D341Med (cell line): ENCODE measurements at places on chromosomes 3 and 15.

DNA sequence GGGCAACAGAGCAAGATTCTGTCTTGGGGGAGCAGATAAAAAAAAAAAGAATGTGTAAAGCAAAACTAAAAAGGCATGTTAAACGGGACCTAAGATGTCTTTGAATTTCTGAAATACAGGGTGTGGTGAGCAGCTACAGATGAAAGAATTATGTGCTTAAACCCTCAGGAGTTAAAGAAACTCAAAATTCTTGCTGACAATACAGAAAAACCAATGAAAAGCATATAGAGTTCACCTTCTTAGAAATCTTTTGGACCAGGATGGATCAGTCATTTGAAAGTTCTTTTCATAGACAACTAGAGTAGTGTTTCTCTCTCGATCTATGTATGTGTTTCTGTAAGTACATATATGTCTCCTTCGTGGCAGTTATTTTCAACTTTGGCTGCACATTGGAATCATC, 31.4 kb downstream of the TUBGCP4 start:
- DNase-seq = no peak

GRCh38 chr3:159818997-159819500, 169.6 kb upstream of the IL12A start:
- DNase-seq = no peak

GRCh38 chr3:194070220-194070633, 65.7 kb upstream of the HES1 start:
- DNase-seq = no peak

GRCh38 chr3:69031635-69032034, 18.2 kb upstream of the EOGT start:
- no peak for DNase-seq

- DNase-seq = no peak
Measured at GRCh38 chr3:80366808-80367548, 599.2 kb upstream of the ROBO1 start.

- no peak for DNase-seq
Measured at GRCh38 chr3:169836078-169836941, 23.6 kb upstream of the LRRC34 start.

DNA sequence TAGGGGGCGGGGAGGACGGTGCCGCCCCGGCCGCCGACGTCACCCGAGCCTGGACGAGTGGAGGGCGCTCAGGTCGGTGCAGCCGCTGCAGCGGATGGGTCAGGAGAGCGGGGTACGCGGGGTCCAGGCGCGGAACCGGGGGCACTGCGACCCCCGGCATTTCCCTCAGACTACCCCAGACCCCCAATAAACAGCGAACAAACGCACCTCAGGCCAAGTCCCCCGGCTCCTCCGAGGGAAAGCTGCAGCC, 78.9 kb downstream of the IQSEC1 start:
- no peak for DNase-seq

DNA sequence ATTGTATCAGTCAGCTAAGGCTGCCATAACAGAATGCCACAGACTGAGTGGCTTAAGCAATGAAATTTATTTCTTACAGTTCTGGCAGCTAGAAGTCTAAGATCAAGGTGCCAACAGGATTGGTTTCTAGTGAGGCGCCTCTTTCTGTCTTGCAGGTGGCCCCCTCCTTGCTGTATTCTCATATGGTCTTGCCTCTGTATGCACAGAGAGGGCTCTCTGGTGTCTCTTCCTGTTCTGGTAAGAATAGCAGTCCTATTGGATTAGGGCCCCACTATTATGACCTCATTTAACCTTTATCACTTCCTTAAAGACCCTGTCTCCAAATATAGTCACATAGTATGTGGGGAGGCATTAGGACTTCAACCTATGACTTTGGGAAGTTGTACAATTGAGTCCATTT, 253.9 kb downstream of the EDEM1 start:
- no peak for DNase-seq

GRCh38 chr3:111610612-111611054, 15.5 kb upstream of the ZBED2 start:
- DNase-seq = no peak

DNA sequence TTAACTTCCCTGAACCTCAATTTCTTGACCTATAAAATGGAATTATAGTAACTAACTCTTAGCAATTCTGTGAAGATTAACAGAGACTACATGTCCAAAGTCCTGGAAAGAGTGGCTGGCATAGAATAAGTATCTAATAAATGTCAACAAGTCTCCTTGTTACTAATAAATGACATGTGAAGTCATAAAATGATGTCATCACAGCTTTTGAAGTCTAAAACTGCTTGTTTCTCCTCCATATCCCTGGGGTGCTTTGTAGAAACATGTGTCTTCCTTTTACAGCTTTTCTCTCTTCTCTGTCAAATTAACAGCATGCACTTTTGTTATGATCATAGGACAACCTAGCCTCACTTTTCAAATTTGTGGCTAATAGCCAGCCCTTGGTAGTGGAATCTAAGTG, 510.2 kb downstream of the NTRK3 start:
- no peak for DNase-seq

- DNase-seq = peak; percentile 59
Measured at GRCh38 chr15:33310481-33311311, at the start of gene RYR3. Gene RYR3, plus strand, starts transcription at chr15:33310967. Its CDS starts 79 bp downstream, at chr15:33311046.

GRCh38 chr3:61194892-61195538, 56.2 kb downstream of the FHIT start:
- DNase-seq = no peak

DNA sequence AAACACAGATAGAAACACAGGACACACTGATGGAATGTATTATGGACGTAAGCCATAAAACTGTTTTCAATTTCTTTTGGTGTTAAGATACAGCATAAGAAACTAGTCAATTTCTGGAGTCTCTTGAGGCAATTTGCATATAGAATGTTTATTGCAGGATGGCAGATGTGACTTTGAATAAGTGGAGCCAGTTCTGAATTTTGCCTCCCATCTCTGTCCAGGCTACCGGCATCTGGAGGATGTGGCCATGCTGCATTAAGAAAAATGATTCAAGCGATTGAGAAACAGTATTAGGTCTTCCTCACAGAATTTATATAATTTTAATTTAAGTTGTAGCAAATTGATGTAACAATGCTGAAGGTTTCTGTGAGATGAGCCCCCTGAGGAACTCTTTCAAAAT, 81.5 kb downstream of the CHST2 start:
- DNase-seq = no peak

- DNase-seq = peak; percentile 62
Measured at GRCh38 chr3:69012100-69012799, 1.2 kb downstream of the EOGT start.

DNA sequence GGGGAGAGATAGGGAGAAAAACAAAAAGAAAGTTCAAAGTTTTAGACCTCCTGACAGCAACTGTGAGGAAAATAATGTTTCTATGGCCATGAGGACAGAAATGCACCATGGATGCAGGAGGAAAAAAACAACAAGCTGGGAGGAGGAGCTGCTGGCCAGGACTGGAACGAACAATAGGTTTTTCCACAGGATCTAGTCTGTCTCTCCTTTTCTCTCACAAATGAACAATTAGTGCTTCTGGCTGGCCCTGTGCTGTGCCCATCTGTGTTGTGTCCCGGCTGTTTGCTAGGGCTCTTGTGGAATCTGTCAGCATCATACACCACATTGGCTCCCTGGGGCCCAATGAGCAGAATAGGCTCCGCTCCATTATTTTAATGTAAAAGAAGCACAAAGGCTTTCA, 15.2 kb downstream of the GK5 start:
- DNase-seq = no peak

GRCh38 chr3:12370758-12371157, 81.9 kb downstream of the PPARG start:
- no peak for DNase-seq
